Fibroblast of mammary gland (primary cell): ENCODE measurements at places on chromosomes 4 and X.
A peak's percentile ranks its signal among the peaks of the same experiment; 100 is the strongest.

DNA sequence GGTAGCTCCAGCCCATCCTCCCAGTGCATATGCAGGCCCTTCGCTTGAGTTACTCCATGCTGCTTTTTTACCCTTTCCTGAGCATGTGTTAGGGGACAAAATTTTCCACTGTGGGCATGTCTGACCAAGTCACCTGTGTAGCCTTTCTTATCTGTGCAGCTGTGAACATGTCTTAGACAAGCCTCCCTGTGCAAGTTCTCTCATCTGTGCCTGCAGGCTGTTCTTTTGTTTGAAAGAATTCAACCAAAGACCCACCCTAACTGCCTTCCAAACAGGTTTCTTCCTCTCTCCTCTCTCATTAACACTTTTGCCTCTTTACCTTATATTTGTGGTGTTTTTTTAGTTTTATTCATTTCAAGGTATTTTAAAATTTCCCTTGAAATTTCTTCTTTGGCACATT is 53.2 kb upstream of the SPIN4 start:
- no peak for DNase-seq

DNA sequence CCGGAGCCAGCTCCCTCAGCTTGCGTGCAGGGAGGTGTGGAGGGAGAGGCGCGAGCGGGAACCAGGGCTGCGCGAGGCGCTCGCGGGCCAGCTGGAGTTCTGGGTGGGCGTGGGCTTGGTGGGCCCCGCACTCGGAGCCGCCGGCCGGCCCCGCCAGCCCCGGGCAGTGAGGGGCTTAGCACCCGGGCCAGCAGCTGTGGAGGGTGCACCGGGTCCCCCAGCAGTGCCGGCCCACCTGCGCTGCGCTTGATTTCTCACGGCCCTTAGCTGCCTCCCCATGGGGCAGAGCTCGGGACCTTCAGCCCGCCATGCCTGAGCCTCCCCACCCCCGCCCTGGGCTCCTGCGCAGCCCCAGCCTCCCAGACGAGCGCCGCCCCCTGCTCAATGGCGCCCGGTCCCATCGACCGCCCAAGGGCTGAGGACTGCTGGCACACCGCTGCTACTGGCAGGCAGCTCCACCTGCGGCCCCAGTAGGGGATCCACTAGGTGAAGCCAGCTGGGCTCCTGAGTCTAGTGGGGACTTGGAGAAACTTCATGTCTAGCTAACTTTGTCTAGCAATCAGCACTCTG is 37.8 kb upstream of the SMARCAD1 start:
- DNase-seq, result no peak

DNA sequence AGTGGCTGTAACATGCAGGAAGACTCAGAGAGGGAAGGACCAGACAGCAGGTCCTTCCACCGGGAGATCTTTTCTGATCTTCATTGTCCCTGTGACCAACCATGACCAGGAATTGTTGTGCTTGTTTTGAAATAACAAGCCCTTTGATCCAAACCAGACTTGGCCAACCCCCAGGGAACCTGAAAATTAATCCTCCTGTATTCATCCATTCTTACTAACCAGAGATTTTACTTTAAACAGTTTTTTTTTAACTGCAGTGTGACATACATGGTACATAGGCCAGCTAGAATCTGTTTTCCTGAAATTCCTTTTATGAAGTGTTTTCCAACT is 4.0 kb downstream of the WFS1 start:
- no peak for DNase-seq

- DNase-seq, result no peak
Observed at GRCh38 chrX:46502848-46503247, 42.4 kb downstream of the ZNF674 start.

DNA sequence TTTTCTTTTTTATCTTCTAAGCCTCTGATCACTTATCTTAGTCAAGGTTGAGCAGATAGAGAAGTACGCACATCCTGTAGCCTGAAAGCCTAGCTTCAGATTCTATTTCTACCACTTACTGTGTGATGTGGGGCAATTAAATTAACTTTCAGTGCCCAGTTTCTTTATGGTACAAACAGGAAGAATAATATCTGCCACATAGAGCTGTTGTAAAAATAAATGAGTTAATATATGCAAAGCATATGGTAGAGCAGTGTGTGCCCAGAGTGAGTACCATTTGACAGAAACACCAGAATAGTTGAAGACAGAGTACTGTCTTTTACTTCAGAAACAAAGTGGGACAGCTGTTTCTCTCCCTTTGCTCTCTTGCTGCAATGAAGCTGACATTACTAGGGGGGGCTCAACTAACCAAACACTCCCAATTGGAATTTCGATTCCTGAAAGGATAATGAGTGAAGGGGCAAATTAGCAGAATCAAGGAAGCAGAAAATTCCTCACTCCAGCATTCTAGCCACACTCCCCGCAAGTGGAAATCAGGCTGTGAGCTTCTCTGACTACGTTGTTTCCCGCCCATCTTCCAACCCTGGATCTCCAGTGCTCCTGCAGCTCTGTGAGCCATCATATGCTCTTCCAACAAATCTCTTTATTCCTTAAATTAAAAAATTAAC is 80.4 kb downstream of the MAPK10 start:
- no peak for DNase-seq

- no peak for DNase-seq
Observed at GRCh38 chr4:76377481-76377901, 43.5 kb downstream of the CCDC158 start.

DNA sequence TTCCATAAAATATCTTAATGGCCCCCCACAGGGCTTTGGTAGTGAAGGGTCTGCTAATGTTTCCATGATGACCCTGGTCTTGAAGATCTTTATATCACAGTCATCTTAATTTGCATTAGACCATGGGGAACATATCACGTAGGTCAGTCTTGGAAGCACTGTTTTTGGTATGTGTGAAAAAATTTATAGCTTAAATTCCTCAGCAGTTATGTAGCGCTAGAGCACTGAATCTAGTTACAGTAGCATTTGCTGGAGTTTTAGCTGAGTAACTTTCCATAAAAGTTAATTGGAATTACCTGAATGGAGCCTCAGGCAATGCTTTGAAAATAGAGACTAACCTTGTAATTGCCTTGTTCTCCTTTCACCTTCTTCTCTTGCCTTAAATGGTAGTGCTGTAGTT is 648.8 kb downstream of the IQCM start:
- DNase-seq, result no peak

GRCh38 chrX:27917713-27918500 is 63.3 kb downstream of the DCAF8L1 start:
- DNase-seq, result no peak

DNA sequence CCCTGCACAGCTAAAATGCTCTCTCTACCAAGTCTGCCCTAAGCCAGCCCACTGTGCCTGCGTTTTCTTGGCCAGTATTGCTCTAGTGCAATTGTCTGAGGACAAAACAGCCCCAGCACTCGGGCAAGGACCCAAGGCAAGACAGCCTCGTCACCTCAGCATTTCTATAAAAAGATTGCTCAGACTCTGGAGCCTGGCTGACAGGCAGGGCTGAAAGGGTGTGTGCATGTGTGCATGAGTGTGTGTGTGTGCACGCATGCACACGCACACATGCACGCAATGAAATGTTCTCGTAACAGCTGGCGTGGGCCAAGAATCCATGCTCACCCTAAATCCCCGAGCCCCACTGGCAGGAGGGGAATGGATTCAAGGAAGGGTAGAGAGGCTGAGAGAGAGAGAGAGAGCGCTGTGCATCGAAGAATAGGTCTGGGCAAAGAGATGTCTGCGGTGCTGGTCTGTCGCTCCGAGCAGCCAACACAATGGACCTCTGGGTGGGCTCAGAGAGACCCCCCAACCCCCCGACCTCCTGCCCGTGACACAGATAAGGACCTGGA is 579.2 kb downstream of the BCOR start:
- no peak for DNase-seq

DNA sequence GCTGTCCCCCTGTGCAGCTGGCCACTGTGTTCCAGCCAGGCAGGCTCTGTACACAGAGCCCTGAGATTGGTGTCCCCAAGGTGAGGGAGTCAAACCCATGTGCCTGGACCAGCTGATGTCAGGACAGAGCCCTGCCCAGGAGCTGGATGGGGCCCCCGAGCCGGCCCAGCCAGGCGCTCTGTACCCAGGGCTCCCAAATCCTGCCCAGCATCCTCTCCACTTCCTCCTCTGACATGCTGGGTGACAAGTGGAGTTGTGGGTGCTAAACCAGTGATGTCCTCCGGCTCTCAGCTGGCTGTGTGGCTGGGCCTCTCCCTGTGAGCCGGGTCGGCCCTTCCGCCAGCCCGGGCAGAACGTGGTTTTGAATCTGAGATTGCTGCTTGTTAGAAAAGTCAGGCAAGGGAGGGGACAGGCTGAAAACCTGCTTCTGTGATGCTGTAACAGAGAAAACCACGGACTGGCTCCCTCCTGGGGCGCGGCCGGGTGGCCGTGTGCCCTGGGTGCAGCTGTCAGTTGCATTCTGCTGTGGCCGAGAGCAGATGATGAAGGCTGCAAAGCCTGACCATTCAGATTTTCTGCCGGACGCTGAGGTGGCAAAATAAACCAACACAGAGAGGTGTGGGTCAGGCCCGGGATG is 7.9 kb upstream of the CPLX1 start:
- no peak for DNase-seq

GRCh38 chrX:112527903-112528302 is 151.8 kb downstream of the LHFPL1 start:
- no peak for DNase-seq

DNA sequence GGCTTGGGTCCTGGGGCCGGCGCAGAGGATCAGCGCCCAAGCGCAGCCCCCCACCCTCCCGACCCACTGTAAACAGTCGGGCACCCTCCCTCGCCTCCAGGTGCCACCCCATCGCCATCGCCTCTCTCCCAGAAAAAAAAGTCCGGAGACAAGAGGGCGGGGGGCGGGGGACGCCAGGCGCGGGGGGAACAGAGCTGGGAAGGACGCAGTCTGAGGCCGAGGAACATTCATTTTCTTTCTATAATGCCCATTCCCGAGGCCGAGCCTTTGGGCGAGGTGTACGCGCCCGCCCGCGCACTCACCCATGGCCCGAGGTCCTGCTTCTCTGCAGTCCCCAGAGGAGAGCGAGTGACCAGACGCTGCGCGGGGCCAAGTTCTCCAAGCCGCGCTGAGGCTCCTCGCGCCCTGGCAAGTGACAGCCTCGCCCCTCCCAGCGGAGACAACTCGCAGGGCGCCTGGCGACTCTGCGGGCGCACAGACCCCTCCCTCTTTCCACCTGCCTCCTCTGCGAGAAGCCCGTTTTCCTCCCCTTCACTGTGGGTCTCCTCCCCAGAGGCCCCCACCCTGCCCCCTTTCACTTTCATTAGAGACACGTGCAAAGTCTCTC is 63.5 kb upstream of the WDR17 start:
- no peak for DNase-seq

DNA sequence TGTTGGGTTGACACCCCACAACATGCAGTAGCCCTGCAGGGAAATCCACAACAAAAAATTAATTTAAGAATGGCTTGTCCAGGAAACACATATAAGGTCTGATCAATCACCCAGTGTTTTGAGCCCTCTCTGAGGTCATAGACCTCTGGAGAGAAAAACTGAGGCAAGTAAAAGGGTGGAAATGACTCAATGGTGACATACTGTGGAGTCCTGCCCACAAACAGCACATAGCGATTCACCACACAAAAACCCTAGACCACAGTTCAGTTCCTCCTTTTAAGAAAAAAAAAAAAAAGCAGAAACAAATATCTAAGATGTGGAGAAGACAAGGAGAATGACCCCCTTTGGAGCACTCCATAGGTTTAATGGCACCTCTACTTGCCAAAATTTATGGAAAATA is 2691.0 kb downstream of the PCDH7 start:
- DNase-seq, result peak; percentile 69

- DNase-seq, result no peak
Observed at GRCh38 chrX:14616301-14616700, 87.0 kb downstream of the GLRA2 start.

GRCh38 chr4:176910646-176911045 is 117.9 kb upstream of the VEGFC start:
- no peak for DNase-seq

GRCh38 chr4:83378419-83378818 is 43.8 kb upstream of the HPSE start:
- peak; percentile 29 for DNase-seq

DNA sequence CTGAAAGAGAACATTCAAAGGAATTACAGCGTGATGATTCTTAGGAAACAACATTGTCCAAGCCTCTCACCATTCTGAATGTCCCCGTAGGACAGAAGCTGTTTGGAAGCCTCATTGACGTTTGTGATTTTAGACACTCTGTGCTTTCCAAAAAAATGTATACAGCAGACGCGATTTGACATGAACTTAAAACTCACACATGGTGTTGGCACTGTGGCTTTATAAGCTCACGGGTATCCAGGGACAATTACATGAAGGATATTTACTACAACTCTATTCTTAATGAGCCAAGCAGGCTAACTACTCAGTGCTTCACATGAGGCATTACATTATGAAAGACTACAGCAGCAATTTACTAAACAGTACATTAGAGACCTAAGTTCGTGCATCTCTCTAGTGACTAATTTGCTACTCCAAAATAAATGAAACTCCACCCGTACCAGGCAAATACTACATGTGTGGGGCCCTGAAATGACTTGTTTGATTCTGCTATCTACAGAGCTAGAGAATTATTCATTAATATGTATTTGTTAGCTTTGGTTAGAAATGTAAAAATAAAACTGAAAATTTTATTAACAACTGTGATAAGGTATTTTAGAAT is 620.7 kb downstream of the SPRY1 start:
- DNase-seq, result no peak
